GM19239 (cell line): ENCODE measurements at places on chromosomes 4 and X.

- DNase-seq = no peak
Observed at GRCh38 chr4:3836756-3837601, 70.8 kb downstream of the ADRA2C start.

- DNase-seq = no peak
Observed at GRCh38 chr4:57132743-57133137, 22.6 kb upstream of the IGFBP7 start.

DNA sequence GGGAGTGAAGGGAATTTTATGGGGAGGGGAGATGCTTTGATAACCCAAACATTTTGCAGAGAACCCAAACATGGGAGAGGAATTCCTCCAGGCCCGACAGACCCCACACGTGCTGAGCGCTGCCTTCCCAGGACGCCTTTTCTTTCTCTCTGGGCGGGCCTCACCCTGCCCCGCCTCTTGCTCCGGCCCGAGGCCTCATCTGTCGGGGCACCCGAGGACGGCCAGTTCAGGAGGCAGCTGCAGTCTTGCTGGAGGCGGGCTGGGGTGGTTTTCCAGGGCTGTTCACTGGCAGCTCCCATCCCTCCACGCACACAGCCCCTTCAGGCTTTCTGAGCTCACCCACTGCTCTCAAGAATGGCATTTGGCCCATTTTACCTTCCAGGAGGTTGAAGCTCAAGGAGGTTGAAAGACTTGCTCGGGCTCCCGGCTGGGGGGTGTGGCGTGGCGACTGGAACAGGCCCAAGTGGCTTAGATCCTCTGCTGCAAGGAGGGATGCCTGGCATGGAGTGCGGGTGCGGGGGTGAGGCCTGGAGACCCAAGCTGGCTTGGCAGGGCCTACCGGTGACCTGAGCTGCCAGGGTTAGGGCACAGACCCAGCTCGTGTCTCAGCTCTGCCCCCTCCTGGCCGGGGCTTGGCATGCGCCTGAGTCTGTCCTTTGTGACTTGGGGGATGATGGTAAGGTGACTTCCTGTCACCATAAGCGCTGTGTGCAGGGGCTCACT is 99.2 kb downstream of the PSAPL1 start:
- peak; percentile 80 for DNase-seq

DNA sequence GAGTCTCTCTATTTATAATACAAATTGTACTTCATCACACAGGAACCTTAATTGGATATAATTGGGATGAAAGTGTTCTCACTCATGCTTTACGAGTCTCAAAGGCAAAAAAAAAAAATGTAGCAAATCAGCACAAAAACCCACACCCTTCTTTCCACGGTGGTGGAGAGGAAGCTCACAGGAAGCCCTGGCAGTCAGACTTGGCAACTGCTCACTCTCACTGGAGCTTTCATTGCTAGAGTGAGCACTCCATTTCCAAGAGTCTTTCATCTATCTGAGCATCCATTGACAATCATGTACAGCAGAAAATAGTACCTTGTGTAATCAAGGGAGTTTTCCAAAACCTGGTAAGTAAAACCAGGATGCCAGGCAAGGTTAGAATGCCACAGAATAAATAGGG is 2159.4 kb upstream of the AGA start:
- no peak for DNase-seq

DNA sequence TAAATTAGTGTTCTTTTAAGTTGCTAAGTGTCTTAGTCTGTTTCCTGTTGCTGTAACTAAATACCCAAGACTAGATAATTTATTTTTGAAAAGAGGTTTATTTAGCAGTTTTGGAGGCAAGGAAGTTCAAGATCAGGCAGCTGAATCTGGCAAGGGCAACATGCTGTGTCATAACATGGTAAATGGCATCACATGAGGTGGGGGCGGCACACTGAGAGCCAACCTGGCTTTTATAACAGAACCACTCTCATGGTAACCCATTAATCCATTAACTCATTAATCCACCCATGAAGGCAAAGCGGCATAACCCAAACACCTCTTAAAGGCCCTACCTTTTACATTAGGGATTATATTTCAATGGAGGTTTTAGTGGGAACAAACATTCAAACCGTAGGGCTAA is 182.2 kb upstream of the GATB start:
- DNase-seq = no peak

- no peak for DNase-seq
Observed at GRCh38 chr4:4765811-4766210, 93.7 kb upstream of the MSX1 start.

- DNase-seq = no peak
Observed at GRCh38 chr4:5165420-5166369, 114.4 kb downstream of the STK32B start.
